Fibroblast of skin of abdomen (primary cell): ENCODE measurements at places on chromosomes 16 and 17.

DNA sequence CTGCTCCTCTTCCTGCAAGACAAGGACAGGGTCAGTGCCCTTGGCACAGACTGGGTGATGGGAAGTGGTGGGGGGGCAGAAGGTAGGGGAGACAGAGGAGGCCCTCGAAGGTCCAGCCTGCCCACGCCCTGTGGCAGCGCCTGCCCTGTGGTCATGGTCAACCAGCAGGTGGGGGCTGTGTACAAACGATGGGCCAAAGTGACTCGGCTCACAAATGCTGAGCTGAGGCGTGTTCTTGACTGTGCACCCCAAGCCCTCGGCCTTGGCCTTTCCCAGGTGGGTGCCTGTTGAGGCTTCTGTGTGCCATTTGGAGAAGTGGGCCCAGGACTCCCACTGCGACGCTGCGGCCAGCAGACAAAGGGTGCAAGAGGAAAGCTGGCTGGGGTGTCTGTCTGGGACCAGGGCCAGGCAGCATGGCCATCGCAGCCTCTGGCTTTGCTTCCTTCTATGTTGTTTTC lies 22.6 kb downstream of the MXRA7 start:
- no peak for DNase-seq

GRCh38 chr17:62892061-62892675 lies 73.9 kb upstream of the TANC2 start:
- DNase-seq, result no peak

- peak; percentile 21 for DNase-seq
These were observed 323 bp upstream of the KRTAP9-9 start for GRCh38 chr17:41254861-41255260.

- DNase-seq, result peak; percentile 82
These were observed 32.2 kb downstream of the HS3ST3A1 start for GRCh38 chr17:13569398-13570123.

- peak; percentile 12 for DNase-seq
These were observed 12.6 kb upstream of the FOXJ1 start for GRCh38 chr17:76153640-76154039.

DNA sequence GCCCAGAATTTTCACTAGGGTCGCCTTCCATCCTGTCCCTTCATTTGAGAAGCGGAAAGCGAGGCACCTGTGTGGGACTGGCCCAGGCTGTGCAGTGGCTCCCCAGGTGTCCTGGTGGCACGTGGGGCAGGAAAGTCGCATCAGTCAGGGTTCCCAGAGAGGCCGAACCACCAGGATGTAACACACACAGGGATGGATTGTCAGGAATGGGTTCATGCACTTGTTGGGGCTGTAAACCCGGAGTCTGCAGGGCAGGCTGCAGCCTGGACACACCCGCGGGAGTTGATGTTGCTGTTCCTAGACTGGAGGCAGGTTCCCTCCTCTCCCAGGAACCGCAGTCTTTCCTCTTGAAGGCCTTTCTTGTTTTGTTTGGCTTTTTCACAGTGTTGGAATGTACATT lies 30.7 kb upstream of the RPTOR start:
- DNase-seq, result peak; percentile 53
